A549 treated with dexamethasone at 1 μM for 4 hours (cell line): ENCODE measurements at places on chromosomes 5 and 9. TPM values are rescaled to one million over a fixed set of nuclear protein-coding genes. Genes with fewer than 3 reads are reported as not detected.

SLC34A1 gene
- not detected in 5 replicates for total RNA-seq

FCN2 gene
- not detected in 5 replicates for total RNA-seq

GALT gene
- total RNA-seq: 13.6 to 17.3 TPM (median 16.5 TPM) in 5 replicates

RHOBTB3 gene
- 7.9 to 11.8 TPM (median 9.5 TPM) in 5 replicates for total RNA-seq

FREM1 gene
- not detected in 5 replicates for total RNA-seq

CCNI2 gene
- total RNA-seq: 0.06 to 0.12 TPM (median 0.08 TPM) in 5 replicates

SYK gene
- total RNA-seq: 0.02 to 0.16 TPM (median 0.05 TPM) in 5 replicates

MARCHF11 gene
- not detected in 5 replicates for total RNA-seq

LHFPL2 gene
- total RNA-seq: 61.5 to 84.2 TPM (median 77.3 TPM) in 5 replicates

GARNL3 gene
- 2.0 to 3.3 TPM (median 3.2 TPM) in 5 replicates for total RNA-seq

APBA1 gene
- total RNA-seq: 0.13 to 0.68 TPM (median 0.15 TPM) in 5 replicates

SLC36A2 gene
- total RNA-seq: not detected in 5 replicates

ANKRD20A1 gene
- total RNA-seq: 0.77 to 1.8 TPM (median 1.5 TPM) in 5 replicates
